ENCODE measurements at places on chromosomes 11 and 22. TPM values are rescaled to one million over a fixed set of nuclear protein-coding genes. Genes with fewer than 3 reads are reported as not detected.

Gene GAS2L1
- 5.9 TPM for polyA plus RNA-seq

Gene CARD10
- polyA plus RNA-seq: 20.3 TPM

Gene FAM227A
- 12.0 TPM for polyA plus RNA-seq

Gene MRGPRX4
- not detected for polyA plus RNA-seq

Gene SLC22A12
- 3.8 TPM for polyA plus RNA-seq

Gene CARNS1
- 4.4 TPM for polyA plus RNA-seq

Gene IL18
- 9.9 TPM for polyA plus RNA-seq

Gene NXPE1
- polyA plus RNA-seq: 0.10 TPM

Gene ELMOD1
- polyA plus RNA-seq: 0.12 TPM

Gene LAYN
- polyA plus RNA-seq: 7.3 TPM

Gene TAGLN
- 114 TPM for polyA plus RNA-seq

Gene PAX6
- 0.15 TPM for polyA plus RNA-seq

Gene TMPRSS13
- polyA plus RNA-seq: 0.58 TPM

Gene TPBGL
- polyA plus RNA-seq: 0.17 TPM

Gene UPK3A
- polyA plus RNA-seq: 1.5 TPM

Gene ISX
- polyA plus RNA-seq: 0.43 TPM

Gene LRRN4CL
- polyA plus RNA-seq: 0.78 TPM

- DNase-seq: peak; percentile 48
Measured at GRCh38 chr11:124798991-124799347, 1.2 kb downstream of the MSANTD2 start.

DNA sequence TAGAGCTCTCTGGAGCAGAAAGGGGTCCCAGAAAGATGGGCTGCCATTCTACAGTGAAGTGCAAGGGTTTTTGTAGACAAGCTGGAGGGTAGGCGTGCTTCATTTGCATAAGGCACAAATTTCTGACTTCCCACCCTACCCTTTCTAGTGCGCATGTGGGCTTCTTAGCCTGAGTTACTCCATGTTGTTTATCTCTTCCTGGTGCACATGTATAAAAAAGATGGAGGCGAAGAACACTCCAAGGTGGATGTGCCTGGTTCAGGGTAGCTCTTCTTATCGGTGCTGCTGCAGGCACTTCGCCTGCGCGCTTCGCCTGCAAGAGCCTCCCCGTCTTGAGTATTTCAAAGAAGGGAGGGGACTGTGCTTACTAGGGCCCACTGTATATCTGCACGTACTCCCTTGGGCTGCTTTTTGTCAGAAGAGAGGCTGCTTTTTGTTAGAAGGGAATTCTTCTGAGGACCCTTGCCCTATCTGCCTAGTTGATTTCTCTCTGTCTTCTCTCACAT is 1047.3 kb upstream of the CNTN5 start:
- no peak for DNase-seq

- no peak for DNase-seq
Measured at GRCh38 chr11:45155627-45156180, 9.3 kb downstream of the PRDM11 start.

DNA sequence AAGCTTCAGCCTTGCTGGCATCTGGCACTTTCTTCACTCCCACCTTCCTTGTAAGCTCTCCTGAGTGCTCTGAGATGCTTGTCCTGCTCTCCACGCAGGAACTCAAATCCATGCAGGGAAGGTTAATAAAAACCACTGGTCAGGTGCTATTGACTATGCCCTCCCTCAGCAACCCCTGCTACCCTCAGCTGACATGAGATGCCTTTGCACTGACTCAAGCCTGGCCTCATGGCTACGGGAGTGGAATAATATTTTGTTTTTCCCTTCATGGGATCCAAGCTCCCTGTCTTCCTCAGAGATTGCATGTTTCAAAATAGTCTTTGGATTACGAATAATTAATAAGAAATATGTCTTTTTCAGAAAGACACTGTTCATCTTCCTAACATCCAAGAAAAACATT is 31.7 kb upstream of the ABCC8 start:
- no peak for DNase-seq

GRCh38 chr11:33520112-33520511 is 180.5 kb downstream of the C11orf91 start:
- DNase-seq: no peak

DNA sequence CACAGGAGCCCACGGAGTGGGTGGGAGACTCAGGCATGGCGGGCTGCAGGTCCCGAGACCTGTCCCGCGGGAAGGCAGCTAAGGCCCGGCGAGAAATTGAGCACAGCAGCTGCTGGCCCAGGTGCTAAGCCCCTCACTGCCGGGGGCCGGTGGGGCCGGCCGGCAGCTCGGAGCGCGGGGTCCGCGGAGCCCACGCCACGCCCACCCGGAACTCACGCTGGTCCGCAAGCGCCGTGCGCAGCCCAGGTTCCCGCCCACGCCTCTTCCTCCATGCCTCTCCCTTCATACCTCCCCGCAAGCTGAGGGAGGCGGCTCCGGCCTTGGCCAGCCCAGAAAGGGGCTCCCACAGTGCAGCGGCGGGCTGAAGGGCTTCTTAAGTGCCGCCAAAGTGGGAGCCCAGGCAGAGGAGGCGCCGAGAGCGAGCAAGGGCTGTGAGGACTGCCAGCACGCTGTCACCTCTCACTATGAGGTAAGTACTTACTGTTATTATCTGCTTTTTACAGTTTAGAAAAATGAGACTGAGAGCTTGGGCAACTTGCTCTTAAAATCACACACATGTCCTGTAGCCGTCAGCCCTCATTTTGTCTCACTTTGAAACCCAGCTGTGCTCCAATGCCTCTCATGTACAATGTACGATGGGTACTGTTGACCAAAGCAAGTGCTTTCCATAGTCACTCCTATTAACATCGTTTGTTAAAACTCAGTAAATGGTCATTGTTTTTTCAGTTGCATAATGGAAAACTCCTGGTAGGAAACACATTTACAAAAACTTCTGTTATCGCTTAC is 12.2 kb upstream of the OR10D3 start:
- no peak for DNase-seq

DNA sequence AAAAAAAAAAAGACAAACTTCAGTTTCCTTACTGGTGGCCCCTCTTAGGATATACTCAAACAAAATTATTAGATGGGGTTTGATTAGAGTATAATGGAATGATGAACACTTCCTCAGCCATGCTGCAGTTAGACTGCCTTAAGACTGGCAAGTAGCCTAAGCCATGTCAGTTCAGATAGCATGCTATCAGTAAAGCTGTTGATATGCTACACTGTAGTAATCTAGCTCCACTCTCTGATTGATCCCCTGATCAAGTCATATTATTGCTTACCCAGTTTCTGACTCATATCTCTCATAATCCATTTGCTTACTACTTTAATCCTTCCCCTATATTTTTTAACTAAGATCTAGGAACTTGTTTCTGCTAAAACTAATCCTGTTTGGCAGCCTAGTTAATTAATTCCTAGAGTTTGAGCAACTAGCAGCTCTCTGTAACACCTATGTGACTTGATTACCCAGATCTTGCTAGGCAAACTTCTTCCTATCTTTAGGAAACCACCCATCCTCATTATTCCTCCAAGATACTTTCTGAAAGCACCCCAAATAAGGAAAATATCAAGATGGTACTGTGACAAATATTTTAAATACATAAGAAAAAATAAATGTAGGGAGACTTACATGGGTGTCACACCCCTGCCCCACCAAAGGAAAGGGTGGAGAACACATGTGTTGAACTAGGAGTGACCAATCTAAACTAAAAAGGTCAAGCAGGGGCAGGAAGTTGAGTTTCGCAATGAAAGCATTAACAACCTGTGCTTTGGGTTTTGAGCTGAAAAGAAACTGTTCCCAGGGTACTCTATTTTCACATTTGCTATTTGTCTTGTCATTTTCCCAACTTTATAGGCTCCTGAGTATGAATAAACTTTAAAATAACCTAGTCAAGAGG is 43.2 kb downstream of the PIK3C2A start:
- DNase-seq: no peak

DNA sequence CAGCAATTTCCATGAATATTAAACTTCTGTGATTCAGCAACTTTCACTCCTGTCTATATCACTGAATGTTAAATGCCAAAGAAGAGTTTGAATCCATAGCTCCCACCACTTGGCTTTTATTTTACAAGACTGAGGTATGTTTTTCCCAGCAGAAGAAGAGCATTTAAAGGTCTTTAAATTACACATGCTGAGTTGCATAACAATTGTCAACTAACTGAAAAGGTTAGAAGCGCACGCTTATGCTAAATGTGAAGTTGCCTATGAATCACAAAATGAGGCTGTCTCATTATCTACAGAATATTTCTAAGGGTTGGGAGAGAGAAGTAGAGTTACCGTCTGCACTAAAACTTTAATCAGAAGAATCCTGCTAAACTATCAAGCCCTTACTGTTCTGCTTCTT is 1086.3 kb downstream of the FAM181B start:
- no peak for DNase-seq

GRCh38 chr11:3866206-3866605 is 10.7 kb downstream of the STIM1 start:
- no peak for DNase-seq

- DNase-seq: no peak
Measured at GRCh38 chr11:35012467-35013191, 96.2 kb downstream of the PDHX start.

GRCh38 chr11:34850334-34850733 is 65.8 kb downstream of the APIP start:
- no peak for DNase-seq

DNA sequence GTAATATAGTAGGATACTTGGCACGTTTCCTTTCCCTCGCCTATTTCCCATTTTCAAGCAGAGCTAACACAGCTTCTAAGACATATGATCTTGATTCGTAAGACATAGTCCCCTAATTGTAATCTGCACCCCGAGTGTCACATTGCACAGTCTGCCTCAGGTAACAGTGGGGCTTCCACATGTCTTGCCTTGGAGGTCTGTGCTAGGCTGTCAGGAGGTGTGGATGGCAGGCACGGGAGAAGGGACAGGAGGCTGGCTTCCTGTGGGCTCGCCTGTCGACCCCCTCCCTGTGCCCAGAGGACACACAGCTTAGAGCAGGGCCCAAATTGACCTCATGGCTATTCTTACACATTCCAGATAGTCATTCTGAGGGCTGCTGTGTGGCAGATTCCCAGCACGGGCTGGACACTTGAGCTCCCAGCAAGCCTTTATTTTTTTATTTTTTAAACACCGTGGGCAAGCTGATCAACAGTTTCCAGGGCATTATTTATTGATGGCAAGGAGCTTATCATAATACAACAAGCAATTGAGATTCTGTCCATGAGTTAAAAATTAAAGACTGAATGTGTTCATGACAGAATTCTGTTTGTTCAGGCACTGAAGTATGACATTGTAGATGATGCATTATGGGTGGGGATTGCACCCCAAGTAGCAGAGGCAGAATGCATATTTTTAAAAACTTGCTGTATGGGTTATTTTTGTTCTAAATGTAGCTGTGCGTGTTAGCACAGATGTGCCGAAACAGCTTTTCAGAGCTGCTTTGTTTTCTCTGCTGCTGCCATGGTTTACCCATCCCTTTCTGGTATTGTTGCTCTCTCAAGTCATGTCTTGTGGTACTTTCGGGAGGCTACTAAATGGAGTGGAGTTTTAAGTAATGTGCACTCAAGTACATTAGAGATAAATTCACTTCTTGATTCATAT is 113.0 kb downstream of the ATXN10 start:
- no peak for DNase-seq

DNA sequence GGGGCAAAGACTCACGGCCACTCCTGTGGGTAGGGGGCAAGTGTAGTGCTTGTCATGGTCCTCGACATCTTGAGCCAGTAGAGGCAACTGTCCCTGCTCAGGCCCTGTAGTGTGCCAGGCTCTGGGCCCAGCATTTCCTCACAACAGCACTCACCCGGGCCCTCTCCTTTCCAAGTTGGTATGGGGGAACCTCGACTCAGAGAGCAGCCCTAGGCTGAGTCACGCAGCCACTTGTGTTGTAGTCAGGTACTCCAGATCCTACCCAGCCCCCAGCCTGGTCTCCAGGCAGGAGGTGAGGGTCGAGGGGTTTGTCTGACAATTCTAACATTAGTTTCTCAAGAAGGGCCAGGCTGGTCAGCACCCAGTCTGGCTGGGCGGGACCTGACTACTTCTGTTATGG is 4.1 kb downstream of the RELT start:
- no peak for DNase-seq

DNA sequence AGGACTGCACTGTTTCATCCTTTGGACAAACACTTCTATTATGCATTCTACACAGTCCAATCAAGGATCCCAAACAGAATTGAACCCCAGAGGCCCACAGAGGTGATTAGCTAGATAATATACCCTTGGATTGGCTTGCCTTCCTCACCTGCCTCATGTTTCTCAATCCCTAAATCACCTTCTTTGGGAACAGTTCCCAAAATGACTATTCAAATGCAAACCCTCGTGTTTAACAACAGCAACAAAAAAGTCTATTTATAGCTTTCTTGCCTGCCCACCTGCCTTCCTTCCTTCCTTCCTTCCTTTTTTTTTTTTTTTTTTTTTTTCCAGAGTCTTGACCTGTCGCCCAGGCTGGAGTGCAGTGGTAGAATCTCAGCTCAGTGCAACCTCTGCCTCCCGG is 180.0 kb downstream of the CNTN5 start:
- no peak for DNase-seq

- DNase-seq: no peak
Measured at GRCh38 chr22:19775496-19776325, 15.1 kb downstream of the TBX1 start.

GRCh38 chr11:84714316-84714780 is 912.8 kb downstream of the DLG2 start:
- peak; percentile 78 for DNase-seq

- no peak for DNase-seq
Measured at GRCh38 chr11:77186302-77186701, 58.3 kb downstream of the MYO7A start.

DNA sequence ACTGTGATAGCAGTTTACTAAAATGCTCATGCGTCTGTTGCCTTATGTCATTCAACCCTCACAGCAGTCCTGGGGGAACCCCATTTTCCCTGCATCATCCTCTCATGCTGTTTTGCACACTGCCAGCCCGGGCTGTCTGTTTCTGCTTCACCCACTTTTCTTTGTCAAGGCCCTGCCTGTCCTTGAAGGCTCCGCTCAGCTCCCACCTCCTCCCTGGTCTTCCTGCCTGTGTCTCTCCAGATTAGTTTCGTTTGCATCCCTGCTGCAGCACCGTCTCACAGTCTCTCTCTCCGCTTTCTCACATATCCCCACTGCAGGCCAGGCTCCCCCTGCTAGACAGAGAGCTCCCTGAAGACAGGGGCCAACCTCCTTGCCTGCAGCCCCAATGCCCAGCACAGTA is 29.9 kb downstream of the SERPINH1 start:
- no peak for DNase-seq

GRCh38 chr11:2795491-2795991 is 90.0 kb downstream of the CDKN1C start:
- no peak for DNase-seq

- DNase-seq: no peak
Measured at GRCh38 chr11:34280945-34281872, 76.6 kb downstream of the ABTB2 start.

DNA sequence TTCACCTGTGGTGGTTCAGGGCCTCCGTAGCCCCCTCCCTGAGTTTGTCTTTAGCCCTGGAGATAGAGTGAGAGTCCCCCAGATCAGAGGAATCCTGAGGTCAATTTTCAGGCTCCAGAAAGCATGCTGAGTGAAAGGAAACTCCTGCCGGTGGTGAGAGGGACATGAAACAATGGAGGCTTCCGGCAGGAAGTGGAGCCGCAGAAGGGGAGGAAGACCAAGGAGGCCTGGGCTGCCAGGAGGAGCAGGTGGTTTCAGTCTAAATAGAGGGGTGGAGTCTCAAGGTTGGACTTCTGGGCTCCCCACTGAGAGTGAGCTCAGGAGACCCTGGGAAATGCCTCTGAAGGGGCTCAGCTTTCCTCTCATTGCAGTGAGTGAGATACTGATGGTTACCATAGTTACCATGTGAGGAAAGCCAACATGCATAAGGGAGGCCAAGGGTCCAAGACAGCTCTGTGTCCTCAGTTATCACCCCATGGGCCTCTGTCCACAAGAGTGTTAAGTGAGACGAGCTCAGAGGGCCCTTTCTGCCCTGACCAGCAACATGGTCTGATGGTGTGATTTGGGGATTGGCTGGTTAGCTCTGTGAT is 10.7 kb downstream of the SLCO2B1 start:
- DNase-seq: no peak

Data from left kidney (tissue), 8 donors.